Activated T-cell treated with anti-CD3 and anti-CD28 coated beads for 24 hours (primary cell): ENCODE measurements at places on chromosomes 7 and 10.

DNA sequence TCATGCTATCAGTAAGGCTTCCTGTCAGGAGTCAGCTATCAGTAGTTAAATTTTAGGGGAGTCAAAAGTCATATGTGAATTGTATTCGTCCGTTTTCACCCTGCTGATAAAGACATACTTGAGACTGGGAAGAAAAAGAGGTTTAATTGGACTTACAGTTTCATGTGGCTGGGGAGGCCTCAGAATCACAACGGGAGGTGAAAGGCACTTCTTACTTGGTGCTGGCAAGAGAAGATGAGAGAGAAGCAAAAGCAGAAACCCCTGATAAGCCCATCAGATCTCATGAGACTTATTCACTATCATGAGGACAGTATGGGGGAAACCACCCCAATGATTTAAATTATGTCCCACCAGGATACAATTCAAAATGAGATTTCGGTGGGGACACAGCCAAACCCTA lies 47.1 kb downstream of the KLF6 start:
- DNase-seq, result no peak

GRCh38 chr7:90675982-90676381 lies 79.9 kb downstream of the CDK14 start:
- no peak for DNase-seq

GRCh38 chr10:64041185-64041988 lies 520.2 kb downstream of the REEP3 start:
- peak; percentile 72 for DNase-seq

DNA sequence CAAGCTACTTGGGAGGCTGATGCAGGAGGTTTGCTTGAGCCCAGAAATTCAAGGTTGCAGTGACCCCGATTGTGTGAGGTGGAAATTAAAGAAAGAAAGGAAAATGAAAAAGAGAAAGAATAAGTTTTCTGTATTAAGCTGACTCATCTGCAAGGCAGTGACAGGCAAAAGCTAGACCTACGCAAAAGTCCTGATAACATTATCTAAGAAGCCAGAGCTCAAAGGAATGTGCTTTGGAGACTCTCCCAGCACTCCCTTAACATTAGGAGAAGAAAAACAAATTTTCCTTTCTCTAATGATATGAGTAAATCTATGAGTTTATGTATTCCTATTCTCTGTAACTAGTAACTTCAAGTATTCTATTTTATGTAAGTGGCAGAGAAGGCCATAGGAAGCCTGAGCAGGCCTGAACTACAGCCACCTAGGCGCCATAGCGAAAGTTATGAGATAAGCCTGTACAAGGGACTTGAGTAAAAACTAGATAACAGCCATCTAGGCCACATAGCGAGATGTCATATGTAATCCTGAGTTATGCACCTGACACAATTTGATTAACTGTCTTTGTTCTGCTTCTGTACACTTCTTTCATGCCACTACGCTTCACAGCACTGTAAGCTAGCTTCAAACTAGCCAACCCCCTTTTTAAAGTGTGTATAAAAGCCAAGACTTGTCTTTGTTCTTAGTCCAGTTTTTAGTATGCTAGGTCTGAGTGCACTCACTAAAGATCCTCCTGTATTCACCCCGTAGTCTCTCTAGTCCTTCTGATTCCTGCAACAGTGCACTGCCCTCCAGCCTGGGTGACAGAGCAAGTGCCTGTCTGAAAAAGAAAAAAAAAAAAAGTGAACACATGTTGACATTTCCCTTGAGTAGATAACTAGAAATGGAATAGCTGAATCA lies 9.4 kb upstream of the ZWINT start:
- no peak for DNase-seq

DNA sequence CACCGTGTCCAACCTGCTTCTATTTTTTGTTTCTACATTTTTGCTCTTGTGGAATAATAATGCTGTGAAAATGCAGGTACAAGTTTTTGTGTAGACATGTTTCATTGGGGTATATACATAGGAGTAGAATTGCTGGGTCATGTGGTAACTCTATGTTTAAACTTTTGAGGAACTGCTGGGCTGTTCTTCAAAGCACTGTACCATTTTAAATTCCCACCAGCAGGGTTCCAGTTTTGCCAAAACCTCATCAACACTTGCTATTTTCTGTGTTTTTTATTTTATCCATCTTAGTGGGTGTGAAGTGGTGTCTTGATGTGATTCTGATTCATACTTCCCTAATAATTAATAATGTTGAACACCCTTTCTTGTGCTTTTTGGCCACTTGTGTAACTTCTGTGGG lies 138.6 kb downstream of the RGS10 start:
- no peak for DNase-seq

DNA sequence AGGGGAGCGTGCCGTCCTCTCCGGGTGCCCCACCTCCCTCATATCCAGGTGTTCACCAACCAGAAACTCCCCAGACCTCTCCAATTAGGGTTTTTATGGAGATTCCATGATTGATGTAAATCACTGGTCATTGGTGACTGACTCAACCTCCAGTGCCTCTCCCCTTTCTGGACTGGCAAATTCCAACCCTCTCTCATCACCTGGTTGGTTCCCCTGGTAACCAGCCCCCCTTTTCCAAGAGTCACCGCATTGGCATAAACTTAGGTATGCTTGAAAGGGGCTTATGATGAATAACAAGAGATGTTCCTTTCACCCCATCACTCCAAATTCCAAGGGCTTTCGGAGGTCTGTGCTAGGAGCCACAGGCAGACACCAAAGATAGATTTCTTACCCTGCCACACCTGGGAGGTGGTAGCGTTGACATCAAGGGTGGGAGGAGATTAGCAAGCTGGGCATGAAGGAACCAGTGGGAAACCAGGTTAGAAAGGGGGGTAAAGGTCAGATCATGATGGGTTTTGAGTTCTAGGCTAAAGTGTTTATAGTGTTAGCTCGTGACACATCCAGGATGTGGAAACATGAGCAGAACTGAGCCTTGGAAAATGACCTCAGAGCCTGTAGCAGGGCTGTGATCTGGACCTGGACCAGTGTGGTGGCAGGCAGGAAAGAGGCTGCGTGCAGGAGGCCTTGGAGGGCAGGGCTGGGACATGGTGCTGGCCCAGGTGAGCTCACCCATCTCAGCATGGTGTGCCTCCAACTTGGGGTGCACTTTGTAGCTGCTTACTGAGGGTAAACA lies 45.1 kb downstream of the CAMK1D start:
- no peak for DNase-seq

GRCh38 chr10:117631276-117632145 lies 89.0 kb downstream of the EMX2 start:
- no peak for DNase-seq

GRCh38 chr7:84877943-84878570 lies 308.8 kb downstream of the SEMA3D start:
- no peak for DNase-seq

GRCh38 chr10:26682931-26683330 lies 14.6 kb upstream of the PDSS1 start:
- DNase-seq, result no peak

DNA sequence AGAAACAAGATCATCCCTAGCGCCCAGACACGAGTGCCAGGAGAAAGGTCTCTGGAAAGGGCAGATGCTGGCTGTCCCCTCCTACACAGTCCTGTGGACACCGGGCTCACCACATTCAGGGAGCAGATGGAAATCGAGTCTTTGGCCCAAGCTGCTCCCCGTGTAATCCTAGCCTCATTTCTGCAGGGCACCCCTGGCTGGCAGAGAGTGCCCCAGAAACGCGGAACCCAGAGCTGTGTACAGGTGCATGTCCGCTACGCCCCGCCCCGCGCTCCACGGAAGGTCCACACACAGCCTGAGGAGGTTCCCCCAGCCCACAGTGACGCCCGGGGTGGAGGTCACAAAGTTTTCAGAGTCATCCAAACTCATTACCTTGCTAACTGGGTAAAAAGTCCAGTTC lies 202.8 kb downstream of the MAD1L1 start:
- DNase-seq, result no peak

DNA sequence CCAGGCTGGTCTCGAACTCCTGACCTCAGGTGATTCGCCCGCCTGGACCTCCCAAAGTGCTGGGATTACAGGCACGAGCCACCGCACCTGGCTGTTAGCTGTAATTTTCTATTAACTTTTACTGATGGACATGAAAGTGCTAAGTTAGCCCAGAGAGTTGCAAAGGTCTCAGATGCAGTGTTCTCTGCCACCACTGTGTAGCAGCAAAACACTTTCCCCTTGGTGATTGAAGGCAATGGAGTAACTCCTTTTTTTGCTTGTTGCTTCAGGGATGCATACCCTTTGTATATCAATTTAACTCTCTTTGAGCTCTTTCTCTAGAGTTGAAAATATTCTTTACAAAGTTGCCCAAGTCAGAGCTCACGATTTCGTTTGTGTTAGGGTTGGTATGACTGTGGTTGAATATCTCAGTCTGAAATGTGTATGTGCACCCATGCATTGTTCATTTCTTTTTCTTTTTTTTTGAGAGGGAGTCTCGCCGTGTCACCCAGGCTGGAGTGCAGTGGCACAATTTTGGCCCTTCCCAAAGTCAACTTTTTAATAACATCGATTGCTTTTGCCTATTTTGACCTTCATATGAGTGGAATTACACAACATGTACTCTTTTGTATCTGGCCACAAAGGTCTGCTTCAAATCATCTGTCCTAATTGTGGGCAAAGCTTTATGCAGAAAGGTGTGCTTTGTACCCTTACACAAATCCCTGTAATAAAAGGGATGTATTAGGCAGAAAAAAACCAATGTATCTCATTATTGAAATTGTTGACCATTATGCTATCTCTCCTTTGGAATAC lies 52.6 kb downstream of the GTF2I start:
- no peak for DNase-seq

GRCh38 chr7:115707258-115708012 lies 323.1 kb downstream of the TFEC start:
- no peak for DNase-seq
